Activated CD4-positive, alpha-beta T cell treated with anti-CD3 and anti-CD28 coated beads, Interleukin-2, amount 50 U/mL, for 48 hours (primary cell): ENCODE measurements at places on chromosomes 4 and X.
A peak's percentile ranks its signal among the peaks of the same experiment; 100 is the strongest.

DNA sequence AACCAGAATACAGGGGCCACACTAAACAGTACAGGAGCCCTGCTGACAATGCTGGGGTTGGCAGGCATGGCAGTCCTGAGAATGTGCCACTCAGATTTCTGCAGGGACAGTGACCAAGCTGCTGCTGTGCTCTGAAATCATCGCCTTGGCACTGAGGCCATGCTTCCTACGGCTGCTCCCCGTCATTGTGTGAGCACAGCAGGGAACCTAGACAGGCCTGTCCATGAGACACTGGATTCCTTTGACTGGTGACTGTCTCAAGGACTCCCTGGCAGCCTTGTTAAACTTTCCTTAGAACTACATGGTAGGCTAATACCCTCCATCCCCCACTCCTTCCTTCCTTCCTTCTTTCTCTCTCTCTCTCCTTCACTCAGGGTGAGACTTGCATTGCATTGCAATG is 111.4 kb downstream of the LUZP4 start:
- DNase-seq = no peak

DNA sequence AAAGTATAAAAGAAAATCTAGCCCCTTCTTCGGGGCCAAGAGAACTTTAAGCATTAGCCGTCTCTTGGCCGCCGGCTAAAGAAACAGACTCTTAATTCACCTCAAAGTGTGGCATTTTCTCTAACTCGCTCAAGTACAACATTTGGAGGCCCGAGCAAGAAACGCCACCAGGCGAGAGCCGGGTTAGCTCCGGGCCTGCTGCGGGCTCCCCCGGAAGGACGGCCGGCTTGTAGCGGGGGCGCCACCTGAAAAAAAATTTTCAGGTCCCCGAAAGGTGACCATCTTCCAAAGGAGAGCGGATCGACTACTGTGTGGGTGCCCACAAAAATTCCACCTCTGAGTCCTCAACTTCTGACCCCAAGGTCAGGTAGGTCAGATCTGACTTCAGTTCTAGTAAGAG is 156.0 kb downstream of the DEFB131A start:
- no peak for DNase-seq

- no peak for DNase-seq
Observed at GRCh38 chr4:123361195-123361861, 35.3 kb upstream of the SPRY1 start.

- no peak for DNase-seq
Observed at GRCh38 chr4:41290479-41290878, 33.8 kb downstream of the UCHL1 start.

- no peak for DNase-seq
Observed at GRCh38 chr4:76201276-76201675, 12.3 kb downstream of the SCARB2 start.

- no peak for DNase-seq
Observed at GRCh38 chr4:55438314-55438713, 42.6 kb downstream of the TMEM165 start.

DNA sequence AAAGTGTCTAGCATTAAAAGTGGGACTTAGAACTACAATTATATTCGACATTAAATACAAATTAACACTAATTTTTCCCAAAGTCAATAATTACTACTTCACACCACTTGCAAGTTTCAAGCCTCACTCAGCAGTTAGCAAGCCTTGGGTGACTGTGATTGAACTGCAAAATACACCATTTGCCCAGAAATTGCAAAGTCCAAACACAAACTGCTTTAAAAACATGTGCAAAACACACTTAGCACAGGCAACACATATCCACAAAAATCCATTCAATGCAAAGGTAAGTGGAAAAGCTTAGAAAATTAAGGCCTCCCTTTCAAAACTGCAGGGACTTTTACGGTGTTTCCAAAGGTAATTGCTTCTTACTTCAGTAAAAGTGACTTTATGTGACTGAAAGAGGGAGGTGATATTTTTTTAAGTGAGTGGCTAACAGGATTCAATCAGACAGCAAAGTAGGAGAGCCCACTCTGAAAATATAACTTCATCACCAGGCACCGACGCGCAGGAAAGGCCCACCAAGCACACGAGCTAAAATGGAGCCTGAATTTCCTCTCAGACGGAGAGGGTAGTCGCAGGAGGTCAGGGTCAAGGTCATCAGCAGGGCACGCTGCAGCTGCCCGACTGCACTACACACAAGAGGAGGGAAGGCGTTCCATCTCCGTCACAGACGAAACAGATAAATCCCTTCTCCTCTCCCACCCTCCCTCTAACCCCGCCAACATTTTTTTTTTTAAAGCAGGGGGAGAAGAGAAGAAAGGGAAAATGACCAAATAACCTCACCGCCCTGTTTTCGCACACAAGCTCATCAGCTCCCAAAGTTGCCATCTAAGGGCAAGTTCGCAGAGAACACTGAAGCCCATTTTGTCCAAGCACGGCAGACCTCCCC is 3.1 kb downstream of the ZNF827 start:
- peak; percentile 18 for DNase-seq

DNA sequence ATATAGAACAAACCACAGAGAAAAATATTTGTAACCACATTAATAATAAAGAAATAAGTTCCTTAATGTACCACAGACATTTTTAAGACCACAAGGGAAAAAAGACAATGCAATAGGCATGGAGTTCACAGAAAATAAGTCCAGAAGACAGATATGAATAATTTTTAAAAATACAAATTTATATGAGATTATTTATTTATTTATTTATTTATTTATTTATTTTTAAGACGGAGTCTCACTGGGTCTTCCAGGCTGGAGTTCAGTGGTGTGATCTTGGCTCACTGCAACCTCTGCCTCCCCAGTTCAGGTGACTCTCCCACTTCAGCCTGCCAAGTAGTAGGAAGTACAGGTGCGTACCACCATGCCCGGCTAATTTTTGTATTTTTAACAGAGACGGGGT is 53.7 kb downstream of the THAP9 start:
- DNase-seq = no peak

GRCh38 chrX:79573760-79574159 is 206.6 kb upstream of the ITM2A start:
- DNase-seq = no peak

DNA sequence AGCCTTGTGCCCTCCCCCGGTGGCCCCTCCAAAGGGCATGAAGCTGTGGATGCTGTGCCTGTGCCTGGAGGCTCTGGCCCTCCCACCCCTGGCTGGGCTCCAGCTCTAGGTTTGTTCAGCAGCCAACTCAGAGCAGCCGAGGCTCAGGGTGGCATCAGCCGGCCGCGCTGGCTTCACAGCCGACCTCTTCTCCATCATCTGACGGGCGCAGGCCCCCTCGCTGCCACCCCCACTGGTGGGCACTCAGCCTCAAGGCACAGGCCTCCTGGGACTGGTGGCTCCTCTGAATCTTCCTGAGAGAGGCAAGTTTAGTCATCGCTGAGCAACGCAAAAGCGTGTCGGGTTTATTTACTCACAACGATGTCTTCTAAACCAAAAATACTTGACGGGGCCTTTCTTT is 46.0 kb downstream of the PCGF3 start:
- DNase-seq = no peak

GRCh38 chrX:106397788-106398538 is 213.8 kb upstream of the RADX start:
- DNase-seq = no peak

DNA sequence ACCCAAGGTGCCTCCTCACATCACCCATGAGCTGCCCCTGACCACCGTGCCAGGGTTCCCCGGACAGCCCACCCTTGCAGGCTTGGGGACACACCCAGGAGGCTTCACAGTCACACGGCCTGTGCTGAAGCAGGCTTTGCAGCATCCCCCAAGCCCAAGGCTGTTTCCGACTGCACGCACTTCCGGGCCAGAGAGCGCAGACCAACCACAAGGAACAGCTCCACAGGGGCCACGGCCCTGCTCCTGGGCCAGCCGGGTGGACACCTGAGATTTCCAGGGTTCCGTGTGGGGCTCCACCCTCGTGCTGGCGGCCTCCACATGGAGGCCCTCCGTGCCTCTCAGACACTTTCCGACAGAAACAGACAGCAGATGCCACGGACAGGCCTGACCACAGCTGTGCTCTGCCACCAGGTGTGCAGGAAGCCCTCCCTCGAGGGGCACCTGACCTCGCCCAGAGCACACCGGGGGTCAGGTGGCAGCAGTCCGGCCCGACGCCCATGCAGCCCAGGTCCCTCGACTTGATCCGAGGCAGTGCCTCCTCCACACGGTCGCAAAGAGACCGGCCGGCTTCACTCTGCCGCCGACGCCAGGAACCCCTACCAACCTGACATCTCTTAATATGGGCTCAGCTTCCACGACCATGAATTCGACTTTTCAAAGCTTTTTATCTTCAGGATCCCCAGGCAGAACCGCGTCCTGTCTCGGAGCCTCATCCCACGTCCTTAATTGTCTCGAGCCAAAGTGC is 8.0 kb downstream of the CTBP1 start:
- DNase-seq = no peak

DNA sequence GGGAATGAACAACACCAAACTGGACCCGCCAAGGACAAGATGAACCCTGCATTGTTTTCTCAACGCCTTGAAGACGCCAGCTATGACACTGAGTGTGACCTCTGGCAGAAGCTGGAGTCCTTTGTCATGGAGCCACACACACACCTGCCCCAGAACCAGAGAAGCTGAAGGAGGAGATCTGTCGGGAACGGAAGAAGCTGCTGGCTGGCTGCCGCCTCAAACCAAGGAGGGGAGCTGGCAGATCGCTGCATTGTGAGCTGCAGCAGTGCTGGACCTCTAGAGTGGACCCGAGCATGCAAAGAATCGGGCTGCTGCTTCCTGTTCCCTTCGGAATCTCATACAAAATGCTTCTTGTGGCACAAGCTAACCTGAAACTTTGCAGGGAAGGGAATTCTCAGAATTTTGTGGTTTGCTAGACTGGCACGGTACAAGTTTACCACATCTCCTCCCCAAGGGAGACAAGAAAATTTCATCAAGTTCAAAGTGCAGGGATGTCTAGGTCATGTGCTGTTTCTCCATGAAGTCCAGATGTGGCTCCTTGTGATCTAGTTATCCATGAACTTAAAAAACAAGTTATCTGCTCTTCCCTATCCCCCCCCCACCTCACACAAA is 23.4 kb upstream of the GLRB start:
- DNase-seq = no peak

- DNase-seq = peak; percentile 3
Observed at GRCh38 chrX:51148848-51149247, 183.8 kb upstream of the NUDT10 start.

GRCh38 chr4:47410271-47410670 is 53.2 kb downstream of the COMMD8 start:
- no peak for DNase-seq

DNA sequence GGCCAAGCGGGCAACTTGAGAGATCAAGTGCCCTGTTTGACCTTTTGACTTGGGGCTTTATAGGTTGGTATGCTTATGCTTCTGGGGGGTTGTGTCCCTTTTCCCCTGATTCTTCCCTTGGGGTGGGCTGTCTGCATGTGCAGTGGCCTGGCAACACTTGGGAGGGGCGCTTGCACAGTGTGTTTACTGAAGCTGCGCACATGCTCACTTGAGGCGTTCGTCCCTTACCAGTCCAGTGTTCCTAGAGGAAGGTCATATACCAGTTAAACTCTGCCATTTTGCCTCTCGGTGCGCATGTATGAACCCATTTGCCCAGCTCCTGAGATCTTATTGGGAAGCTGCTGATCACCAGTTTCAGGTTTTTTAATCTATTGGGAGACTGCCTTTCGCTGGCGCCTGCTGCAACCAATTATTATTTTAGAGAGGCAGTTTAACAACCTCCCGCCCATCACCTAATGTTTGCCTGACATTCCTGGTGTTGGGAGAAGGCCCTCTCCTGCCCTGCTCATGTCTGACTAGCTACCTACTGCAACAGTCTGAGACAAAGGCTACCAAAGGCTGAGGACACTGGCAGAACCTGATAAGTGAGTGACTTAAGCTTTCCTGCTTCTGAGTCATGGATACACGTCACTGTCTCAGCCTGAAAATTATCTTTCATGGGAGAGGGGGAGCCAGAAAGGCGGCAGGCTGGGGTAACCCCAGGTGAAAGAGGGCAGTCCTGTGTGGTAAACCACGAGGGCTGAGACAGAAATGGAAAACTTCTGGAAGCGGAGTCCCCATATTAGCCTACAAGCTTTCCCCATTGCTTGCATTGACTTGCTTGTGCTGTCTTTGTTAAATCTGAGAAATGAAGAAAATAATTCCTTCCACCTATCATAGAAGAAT is 97.6 kb downstream of the CPE start:
- no peak for DNase-seq

GRCh38 chr4:94932366-94932765 is 174.6 kb downstream of the BMPR1B start:
- DNase-seq = no peak

GRCh38 chrX:267771-268261 is 13.4 kb upstream of the PLCXD1 start:
- DNase-seq = no peak

DNA sequence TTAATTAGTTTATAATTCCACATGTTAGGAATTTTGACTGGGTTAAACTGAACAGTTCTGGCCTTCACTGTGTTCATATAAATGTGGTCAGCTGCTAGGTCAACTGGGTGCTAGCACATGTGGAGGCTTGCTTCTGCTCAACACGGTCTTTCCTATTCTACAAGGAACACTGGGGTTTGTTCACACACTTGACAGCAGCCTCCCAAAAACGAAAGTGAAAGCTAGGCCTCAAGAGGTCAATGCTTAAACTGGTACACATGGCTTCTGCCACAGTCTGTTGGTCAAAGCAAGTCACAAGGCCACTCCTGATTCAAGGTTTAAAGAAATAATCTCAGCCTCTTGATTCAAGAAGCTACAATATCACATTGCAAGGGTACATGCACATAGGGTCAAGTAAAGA is 126.5 kb downstream of the QDPR start:
- no peak for DNase-seq

GRCh38 chr4:15106399-15106798 is 104.1 kb downstream of the CPEB2 start:
- DNase-seq = no peak

DNA sequence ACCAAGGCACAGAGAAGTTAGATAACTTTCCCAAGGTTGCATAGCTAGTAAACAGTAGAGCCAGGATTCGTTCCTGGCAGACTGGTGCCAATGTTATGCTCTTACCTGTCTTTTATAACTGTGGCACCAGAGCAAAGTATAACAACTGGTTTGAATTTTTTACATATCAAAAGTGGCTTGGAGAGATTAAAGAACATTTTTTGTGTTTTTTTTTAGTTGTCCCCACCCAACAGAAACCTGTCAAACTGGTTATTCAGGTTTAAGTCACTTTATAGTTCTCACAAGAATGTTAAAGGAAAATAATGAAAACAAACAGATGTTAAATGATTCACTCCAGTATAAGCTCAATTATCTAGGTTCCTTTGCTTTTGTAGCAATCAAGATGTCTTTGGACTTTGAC is 15.6 kb upstream of the FAM47E start:
- DNase-seq = no peak

DNA sequence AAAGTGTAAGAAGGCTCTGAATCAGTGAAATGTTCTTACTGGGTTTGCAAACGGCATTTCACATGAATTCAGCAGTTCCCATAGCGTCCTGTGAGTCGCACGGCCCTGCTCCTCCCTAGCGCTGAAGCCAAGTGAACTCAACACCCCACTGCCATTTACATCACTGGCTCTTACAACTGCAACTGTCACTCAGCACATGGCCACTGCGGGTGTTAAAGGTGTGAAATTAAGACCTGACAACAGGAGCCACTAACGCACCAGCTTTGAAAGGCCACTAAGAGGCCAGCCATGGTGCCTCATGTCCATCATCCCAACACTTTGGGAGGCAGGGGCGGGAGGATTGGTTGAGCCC is 31.7 kb downstream of the RNF212 start:
- DNase-seq = peak; percentile 21

- no peak for DNase-seq
Observed at GRCh38 chr4:6991249-6991648, 51.9 kb upstream of the TADA2B start.

GRCh38 chr4:100254237-100254636 is 64.0 kb upstream of the DDIT4L start:
- no peak for DNase-seq
